ENCODE measurements at places on chromosomes 7 and 10.

DNA sequence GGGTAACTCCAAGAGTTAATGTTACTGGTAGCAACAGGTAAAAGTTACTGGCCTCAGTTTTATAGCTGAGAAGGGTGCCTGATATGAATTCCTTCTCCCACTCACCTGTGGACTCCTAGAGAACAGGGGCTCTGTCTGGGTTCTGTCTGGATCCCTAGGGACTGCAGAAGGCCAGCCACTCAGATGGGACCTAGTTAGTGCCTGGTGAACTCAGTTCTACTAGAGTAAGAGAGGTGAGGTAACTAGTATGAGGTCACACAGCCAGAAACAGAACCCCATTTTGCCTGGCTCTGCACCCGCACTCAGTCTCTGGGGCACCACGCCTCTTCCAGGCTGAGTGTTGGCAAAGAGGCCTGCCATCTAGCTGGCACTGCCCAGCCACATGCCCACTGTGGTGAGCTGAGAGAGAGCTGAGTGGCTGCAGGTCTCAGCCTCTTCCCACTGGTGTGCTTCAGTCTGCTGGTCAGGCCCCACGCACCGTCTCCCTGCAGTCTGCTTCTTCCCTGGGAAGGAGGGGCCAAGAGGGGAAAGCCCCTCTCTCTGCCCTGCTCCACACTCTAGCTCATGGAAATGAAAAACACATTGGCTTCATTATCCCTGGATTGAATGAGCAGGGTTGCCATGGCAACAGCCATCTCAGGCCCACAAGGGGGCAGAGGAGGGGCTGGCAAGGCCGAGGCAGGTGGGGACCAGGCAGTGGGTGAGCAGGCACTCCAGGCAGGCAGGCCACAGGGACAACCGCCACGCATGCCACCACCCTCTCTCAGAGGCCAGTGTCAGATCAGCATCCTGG, 110.6 kb downstream of the ZMIZ1 start:
- no peak for DNase-seq

DNA sequence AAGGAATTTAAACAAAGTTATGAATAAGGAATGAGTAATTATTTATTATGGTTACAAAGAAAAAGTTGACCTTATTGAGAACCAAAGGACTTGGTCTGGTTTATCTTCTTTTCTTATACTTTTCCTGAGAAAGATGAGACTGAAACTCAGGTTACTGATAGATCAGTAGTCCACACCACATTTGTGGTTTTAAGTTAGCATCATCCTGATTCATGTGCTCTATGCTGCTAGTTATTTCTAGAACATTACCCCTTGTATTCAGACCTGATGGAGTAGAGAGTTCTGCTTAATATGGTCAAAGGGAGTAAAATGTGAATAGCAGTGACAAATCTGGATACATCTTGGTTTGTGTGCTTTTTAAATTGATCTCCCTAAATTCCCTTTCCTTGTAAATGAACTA, 63.8 kb downstream of the FOXP2 start:
- no peak for DNase-seq

DNA sequence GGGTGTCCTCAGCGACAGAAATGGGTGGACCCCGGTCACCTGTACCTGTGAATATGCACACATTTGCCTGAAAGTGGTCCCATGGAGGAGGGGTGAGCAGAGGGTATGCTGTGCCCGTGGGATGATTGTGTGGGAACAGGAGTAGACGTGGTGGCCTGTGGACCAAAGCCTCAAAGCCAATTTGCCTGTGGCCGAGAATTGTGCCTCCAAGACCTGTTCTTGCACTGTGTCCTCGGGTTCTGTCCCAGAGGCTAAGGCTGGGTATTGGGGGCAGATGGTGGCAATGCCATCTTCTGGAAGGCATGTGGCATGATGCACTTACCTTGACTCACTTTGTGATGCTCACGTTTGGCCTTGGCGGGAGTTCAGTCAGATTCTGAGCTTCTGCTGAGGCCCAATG, 351.0 kb downstream of the TCERG1L start:
- DNase-seq: no peak

DNA sequence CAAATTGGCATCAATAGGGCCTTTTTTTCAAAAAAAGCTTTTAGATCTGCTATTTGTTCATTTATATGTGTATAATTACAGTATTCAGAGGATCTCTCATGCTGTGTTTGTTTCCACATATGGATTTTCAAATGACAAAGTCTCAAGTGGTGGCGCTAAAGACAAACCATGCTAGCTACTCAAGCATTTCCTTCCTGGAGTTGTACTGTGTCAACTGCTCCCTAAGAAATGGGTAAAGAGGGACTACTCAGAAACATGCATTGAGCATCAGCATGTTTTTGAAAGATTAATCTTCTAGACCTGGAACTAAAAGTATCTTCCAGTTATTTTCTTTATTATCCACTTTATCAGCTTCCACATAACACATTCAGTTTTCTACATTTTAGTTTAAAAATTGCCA, 12.7 kb downstream of the CNTNAP2 start:
- DNase-seq: no peak

- DNase-seq: no peak
These were observed 98.0 kb downstream of the ADAM12 start for GRCh38 chr10:126290232-126290631.
